ENCODE measurements at places on chromosomes 11 and 22.

DNA sequence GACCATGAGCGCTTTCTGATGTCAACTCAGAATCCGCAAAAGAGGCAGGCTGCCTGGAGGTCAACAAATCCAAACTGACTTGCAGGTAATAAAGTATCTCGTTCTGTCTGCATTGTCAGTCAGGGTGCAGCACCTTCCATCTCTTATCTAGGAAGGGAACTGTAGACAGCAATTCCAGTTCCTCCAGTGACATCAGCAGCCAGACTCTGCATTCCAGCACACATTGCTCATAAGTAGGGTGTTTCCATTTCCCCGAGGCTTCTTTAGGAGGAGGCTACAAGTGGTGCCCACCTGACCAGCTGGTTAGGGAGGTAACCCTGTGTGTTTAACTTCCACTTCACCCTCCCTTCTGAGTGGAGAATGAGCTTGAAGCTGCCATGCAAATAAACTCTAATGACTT, 53.3 kb downstream of the NTM start:
- no peak for DNase-seq

GRCh38 chr11:130858215-130858614, 58.1 kb downstream of the SNX19 start:
- no peak for DNase-seq

DNA sequence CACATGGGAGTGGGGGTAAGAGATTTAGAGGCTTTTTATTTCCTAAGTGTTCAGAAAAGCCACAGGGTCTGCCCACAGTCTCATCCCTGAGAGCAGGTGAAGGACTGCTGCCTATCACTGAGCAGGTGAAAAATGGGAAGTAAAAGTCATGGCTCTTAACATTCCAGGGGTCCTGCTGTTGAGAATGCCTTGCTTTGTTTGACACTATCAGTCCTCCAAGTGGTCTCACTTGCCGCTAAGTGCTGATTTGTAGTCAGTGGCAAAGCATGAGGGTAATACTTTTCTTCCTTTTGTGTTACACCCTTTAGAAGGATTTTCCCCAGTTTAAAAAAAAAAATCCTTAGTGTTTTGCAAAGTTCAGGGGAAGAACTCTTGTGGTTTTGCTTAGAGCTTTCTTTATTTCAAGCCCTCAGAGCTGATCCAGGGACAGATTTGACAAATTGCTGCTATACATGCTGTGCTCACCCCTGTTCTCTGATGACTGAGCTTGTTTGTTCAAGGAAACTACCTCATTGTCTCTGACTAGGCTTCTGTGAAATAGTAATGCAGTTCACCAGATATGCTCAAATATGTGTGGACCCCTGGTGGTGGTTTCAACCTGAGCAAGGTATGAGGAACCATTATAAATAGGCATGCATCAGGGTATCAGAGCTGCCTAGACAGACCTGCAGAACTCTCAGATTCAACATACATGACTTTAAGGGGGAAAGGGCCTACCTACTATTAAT, 141.0 kb downstream of the ARHGAP42 start:
- no peak for DNase-seq

GRCh38 chr11:95704865-95705264, 84.7 kb downstream of the FAM76B start:
- DNase-seq: no peak

DNA sequence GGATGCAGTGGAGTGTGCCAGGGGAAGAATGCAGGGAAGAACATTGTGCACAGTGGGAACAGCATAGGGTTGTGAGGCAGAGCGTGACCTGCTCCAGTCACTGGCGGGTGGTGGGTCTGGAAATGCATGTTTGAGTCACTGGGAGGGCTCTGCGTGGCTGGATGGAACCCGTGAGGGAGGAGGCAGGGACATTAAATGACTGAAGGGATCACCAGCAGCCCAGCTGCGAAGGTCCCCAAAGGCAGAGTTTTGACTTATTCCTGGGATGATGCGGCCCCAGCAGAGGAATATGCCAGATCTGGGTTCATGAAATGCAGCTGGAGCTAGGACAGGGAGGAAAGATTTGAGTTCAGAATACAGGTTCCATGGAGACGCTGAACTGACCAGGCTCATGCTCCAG, 104.0 kb upstream of the FGF3 start:
- DNase-seq: no peak

GRCh38 chr22:39907047-39907446, 6.2 kb downstream of the GRAP2 start:
- no peak for DNase-seq

DNA sequence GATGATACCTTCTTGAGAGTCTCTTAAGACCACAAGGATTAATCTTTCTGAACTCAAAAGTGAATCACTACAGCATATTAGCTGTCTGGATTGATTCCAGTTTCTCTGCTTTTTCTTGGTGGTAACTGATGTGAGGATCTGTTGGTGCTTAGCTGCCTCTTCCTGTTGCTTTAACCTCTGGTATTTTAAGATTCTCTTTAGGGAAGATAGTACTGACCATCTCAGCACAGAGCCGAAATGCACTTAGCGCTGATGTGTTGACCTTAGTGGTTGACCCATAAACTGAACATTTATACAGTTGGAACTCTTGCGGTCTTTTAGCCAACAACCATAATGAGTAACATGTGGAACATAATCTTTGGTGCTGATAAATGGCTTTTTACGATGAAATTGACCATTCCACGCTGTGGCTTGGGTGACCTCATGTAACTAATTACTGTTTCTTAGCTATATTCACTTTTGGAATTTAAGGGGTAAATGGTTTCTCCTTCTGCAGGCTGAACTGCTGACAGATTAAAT, 33.7 kb downstream of the APLP2 start:
- peak; percentile 48 for DNase-seq

GRCh38 chr11:94586978-94587377, 19.8 kb downstream of the PIWIL4 start:
- no peak for DNase-seq

DNA sequence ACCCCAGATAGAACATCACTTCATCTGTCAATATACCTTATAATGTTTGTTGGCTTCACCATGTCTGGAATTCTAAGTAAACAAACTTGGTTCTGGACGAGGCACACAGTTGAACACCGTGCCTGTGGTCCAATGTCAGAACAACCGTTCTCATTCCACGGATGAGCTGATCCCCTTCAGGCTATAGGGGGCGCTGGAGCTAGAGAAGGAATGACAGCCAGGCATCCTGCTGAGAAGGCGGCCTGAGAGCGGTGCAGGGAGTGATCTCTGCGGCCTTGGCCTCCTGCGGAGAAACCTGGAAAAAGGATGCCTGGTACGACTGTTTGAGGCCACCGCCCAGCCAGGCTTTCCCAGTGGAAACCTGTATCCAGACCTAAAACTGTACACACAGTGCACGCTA, 48.7 kb downstream of the FDX1 start:
- no peak for DNase-seq

- peak; percentile 14 for DNase-seq
These were observed at the start of gene KCTD17 for GRCh38 chr22:37051391-37052385. Gene KCTD17, plus strand, starts transcription at chr22:37051742. Its CDS starts 19 bp downstream, at chr22:37051761.

GRCh38 chr11:25838918-25839625, 492.9 kb upstream of the ANO3 start:
- no peak for DNase-seq

DNA sequence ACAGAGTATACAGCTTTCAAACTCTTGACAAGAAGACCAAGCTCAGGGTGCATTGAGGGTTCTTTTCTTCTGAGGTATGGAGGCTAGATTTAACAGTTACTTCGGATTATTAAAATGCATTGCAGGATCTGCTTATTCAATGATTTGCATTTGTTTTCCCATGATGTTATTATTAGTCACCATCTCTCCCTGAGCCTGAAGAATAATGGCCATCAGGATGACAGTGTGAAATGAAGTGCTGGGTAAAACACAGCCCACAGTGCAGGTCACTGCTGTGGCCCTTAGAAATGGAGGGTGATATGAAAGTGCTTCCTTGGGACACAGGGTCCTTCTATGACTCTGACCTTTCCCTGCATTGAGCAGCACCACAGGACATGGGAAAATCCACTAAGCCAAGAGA, 40.0 kb downstream of the TECTA start:
- DNase-seq: no peak

DNA sequence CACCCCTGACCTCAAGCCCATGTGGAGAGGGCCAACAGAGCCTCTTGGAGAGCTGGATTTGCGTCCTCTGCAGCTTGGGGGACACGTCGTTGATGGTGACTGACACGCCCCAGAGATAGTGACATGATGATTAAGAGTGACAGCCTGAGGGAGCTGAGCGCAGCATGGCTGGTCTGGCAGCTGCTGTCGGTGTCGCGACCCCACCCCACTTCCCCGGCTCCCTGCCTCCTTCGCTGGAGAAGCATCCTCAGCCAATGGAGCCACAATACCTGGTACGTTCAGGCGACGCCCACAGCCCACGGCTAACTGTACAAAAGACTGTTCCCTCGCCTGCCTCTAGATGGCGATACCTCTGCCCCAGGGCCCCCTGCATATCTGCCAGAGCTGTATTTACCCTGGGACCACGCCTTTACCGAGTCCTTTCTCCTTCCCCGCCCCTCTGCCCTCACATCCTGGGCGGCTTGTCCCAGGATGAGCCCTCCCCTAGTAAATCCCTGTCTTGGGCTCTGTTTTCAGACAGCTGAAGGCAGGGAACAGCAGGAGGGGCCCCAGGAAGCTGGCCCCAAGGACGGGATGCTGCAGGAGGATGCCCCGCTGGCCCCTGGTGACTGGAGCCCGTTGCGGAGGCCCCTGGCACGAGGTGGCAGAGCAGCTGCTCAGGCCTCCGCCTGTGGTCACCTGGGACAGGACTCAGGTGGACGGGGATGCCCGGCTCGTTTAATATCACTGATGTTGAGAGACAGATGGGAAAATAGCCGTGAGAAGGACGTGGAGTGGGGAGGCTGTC, 90.6 kb downstream of the RPS6KA4 start:
- peak; percentile 40 for DNase-seq

GRCh38 chr11:72472765-72473164, 38.4 kb upstream of the CLPB start:
- no peak for DNase-seq

- DNase-seq: no peak
These were observed 12.1 kb downstream of the CPT1A start for GRCh38 chr11:68829581-68829980.

DNA sequence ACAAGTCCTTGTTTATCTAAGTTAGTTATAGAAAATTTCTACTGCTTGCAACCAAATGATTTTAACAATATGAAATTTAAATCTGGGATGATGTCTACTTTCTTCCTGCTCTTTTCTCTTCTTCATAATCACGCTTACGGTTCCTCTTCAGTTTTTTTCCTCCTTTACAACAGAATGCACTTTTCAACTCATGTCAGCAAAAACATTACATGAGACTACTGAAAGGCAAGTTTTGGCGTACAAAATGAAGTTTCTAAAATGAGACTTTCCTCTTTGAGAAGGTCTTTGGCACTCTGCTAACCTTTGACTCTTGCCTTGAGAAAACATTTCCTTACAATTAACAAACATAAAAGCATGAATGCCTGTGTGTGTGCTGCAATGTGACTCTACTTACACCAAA, 23.3 kb downstream of the TMEM123 start:
- no peak for DNase-seq

GRCh38 chr11:68839911-68840641, 1.6 kb downstream of the CPT1A start:
- no peak for DNase-seq

DNA sequence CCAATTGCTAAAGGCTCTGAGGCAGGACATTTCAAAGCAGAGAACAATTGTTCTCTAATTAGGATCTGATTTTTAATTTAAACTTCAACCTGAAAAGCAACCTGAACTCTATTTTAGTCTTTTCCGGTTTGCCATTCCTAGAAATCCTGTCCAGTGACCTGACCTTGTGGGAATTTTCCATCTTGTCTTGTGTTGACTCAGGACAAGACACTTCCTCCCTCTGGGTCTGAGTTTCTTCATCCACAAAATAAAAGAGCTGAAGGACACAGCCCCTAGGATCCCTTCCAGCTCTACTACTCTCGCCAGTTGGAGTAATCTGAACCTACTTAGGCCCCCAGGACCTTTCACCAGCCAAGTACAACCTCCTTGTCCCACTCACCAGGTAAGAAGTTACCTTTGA, 66.5 kb upstream of the POU2AF1 start:
- DNase-seq: no peak

GRCh38 chr11:68632802-68633201, 51.5 kb upstream of the GAL start:
- DNase-seq: peak; percentile 11

Measured in HS-27A (cell line).